ENCODE measurements at places on chromosomes 2 and 18.

- no peak for DNase-seq
These were observed 4.4 kb downstream of the POU3F3 start for GRCh38 chr2:104858006-104858978.

DNA sequence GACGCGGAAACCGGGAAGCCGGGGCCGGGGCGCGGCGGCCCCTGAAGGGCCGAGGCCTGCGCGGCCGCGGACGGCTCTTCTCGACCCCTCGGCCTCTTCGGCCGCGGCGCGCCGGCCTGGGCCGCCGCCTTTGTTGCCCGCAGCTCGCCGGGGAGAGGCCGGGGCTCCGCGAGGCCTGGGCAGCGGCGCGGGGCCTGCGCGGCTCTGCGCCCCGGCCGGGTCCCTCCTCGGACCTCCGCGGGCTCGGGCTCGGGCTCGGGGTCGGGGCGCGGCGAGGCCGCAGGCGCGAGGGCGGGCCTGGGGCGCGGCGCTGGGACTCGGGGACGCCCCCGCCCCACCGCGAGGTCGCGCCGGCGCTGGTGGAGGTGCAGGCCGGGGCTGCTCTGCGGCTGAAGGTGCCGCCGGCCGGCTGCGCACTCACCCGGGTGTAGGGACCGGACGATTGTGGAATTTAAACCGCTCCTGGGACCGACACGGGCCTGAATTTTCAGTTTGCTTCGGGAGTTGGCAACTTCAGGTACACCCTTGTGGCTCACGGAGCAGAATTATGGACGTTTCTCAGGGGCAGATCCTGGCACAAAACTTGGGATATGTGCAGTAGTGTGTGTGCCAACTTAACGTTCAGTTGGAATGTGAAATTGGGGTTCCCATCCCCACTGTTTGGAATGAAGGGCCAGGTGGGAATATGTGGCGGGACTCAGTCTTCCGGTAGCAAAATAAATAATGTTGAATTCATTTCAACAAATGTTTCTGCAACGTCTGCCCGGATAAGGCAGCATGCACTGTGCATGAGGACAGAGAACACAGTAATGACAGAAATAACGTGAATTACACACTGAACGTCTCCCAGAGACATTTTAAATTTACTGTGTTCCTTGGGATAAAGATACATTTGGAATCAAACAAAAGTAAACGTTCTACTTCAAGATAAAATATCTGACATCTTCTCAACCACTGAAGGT lies 787 bp downstream of the SOCS6 start:
- peak; percentile 19 for DNase-seq

DNA sequence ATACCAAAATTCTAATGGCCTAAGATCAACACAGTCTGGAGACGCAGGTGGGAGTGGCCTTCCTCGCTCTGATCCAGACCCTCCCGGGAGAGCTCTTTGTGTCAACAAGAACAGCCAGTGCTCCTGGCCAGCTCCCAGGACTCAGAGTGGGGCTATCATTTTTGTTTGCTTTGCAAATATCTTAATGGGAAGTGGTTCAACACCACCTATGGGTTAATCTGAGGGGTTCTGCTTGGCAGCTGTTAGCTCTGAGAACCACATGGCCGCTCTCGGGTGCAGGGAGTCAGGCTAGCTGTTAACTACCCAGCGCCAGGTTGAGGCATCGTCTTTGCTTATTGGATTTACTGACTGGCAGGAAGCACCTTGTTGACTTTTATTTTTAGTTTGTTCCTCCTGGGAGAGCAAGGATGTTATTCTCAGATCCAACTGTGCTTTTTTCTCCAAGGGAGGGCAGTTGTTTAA lies 184.8 kb upstream of the SP5 start:
- no peak for DNase-seq

GRCh38 chr2:112482309-112483041 lies 519 bp downstream of the TTL start:
- DNase-seq = peak; percentile 53

DNA sequence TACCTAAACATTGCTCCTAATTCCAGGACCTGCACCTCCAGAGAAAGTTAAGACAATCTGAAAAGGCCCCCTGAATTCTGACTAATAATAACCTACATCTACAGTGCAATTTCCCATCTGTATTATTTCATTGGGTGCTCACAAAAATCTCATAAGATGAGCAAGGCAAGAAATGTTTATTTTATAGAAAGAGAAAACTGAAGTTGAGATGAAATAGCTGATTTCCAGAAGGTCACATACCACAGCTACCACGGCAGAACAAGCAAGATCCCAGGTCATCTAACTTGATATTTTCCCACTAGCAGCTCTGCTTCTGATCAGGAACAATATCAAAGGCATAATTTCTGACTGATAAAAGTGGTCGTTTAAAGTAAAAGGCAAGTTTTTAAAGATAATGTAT lies 105.8 kb upstream of the COL5A2 start:
- no peak for DNase-seq

- no peak for DNase-seq
These were observed 36.0 kb upstream of the STAT1 start for GRCh38 chr2:191049728-191050639.

- DNase-seq = no peak
These were observed 426.0 kb upstream of the CRIM1 start for GRCh38 chr2:35929551-35929950.

- DNase-seq = no peak
These were observed 68.9 kb upstream of the BOD1L2 start for GRCh38 chr18:57077786-57078552.

Data from T47D (cell line).